ENCODE measurements at places on chromosomes 16 and 17.

GRCh38 chr17:40328386-40328766 lies 19.4 kb downstream of the RARA start:
- DNase-seq, result no peak

DNA sequence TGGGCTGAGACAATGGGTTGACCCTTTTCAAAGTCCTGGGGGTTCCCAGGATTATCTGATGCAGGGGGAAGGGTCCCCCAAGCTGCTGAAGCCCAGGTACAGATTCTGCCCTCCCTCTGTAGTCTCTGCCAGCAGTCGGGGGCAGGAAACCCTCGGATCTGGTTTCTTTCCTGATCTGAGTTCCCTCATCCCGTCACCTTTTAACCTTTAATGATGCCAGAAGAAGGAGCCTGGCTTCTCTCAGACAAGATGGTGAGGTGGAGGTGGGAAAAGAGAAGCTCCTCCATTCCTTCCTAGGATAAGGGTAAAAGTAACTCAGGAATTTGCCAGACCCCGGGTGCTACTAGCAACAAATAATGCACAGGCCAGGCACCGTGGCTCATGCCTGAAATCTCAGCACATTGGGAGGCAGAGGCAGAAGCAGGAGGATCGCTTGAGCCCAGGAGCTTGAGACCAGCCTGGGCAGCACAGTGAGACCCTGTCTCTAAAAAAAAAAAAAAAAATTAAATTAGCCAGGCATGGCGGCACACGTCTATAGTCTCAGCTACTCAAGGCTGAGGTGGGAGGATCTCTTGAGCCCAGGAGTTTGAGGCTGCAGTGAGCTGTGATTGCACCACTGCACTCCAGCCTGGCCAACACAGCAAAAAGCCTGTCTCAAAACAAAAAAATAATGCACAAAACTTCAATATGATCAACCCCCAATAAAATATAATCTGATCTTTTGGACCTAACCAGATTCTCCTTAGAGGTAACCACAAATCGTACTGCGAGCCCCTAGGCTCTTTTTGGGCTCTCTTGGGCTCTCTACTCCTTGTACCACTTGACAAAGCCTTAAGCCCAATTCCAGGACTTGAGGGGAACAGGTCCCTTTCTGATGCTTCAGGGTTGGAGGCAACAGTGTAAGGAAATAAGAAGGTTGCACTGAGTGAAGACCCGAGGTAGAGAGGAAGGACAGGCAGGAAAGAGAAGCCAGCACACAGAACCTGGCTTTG lies 5.7 kb downstream of the CDC42EP4 start:
- DNase-seq, result no peak

DNA sequence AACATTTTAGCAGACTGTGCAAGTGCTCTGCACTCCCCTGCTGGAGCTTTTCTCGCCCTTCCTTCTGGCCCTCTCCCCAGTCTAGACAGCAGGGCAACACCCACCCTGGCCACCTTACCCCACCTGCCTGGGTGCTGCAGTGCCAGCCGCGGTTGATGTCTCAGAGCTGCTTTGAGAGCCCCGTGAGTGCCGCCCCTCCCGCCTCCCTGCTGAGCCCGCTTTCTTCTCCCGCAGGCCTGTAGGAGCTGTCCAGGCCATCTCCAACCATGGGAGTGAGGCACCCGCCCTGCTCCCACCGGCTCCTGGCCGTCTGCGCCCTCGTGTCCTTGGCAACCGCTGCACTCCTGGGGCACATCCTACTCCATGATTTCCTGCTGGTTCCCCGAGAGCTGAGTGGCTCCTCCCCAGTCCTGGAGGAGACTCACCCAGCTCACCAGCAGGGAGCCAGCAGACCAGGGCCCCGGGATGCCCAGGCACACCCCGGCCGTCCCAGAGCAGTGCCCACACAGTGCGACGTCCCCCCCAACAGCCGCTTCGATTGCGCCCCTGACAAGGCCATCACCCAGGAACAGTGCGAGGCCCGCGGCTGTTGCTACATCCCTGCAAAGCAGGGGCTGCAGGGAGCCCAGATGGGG lies 3.1 kb downstream of the GAA start:
- DNase-seq, result peak; percentile 96

GRCh38 chr16:48367441-48368049 lies 17.7 kb downstream of the SIAH1 start:
- DNase-seq, result no peak

DNA sequence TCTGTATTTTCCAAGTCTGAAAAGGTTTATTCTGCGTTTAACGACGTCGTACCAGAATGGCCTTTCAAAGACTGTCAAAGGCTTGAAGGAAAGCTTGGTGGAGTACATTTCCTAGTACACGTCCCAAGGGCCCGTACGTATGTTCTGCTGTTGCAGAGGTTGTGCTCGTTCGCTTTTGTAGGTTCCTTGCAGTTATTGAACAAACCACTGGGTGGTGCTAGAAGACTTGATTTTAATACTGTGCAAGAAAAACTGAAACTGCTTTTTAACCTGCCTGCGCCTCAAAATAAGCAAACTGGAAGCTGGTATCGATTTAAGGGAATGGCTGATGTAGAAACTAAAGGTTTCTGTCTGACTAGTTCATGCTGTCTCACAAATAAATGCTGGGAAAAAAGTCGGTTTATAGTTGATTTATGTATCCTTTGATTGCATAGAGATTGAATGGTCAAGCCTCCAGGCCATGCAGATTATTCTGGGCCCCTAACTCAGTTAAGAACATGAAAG lies 54.6 kb downstream of the USP10 start:
- DNase-seq, result peak; percentile 69

DNA sequence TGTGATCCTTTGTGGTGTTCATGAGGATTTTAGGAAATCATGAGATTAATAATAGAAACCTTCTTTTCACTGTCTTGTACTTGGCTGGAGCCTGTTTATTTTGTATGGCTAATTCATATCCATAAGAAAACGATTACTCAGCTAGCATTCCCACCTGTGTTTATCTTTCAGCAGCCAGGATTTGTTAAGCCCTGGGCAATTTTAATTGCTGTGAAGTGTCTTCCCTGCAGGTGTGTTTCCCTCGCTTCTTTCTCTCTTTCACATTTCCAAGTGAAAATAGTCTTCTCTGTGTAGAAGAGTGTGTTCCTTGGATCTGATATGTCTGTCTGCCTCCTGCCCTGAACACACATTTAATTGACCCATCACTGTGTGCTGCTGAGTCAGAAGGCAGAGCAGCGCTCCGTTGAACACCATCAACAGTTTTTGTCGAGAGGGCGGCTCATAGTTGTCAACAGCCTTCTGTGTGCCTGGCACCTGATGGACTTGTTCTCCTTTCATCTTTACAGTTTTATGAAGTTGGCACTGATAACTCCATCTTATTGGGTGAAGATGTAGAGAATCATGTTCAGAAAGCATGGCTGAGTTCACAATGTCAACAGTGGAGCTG lies 83.2 kb downstream of the SPECC1 start:
- DNase-seq, result peak; percentile 84

GRCh38 chr17:82338858-82339633 lies 5.5 kb upstream of the SECTM1 start:
- DNase-seq, result peak; percentile 60

- peak; percentile 68 for DNase-seq
Measured at GRCh38 chr17:82272495-82273326, 789 bp downstream of the CSNK1D start.
